Cerebellar cortex (tissue), 1 donor: ENCODE measurements at places on chromosomes 2 and 18.
A peak's percentile ranks its signal among the peaks of the same experiment; 100 is the strongest.

DNA sequence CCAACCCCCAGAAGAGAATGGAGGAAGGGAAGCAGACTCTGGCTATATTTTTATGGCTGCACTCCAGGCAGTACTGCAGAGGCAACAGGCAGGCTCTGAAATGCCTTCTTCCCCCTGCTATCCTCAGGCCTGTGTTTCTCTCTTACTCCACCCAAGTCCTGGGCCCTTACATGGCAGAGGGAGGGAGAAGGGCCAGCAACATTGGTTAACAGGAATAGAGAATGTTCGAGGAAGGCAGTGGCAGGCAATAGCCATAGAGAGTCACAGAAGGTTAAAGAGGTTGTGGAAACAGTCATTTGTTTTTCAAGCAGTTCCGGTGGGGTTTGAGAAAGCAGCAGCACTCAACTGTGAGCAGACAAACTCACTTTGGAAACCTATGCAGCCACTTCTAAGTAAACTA lies 15.1 kb upstream of the DARS1 start:
- DNase-seq = no peak

DNA sequence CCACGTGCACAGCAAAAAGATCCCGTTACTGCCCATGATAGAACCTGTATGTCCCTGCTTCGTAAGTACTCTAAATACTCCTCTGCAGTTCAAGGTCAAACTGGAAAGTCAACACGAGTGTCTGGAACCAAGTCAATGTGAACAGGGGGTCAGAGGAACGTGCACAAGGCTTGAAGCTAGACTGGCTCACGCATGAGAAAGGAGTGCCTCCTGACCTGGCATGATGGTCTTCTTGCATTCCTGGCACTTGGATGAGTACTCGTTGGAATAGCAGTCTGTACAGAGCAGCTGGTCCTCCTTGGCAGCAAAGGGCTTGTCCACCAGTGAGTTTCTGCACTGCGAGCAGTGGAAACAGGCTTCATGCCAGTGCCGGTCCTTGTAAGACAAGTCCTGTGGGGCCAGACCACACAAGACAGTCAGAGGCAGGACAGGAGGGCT lies 25.5 kb downstream of the FHL2 start:
- DNase-seq = peak; percentile 93

- DNase-seq = no peak
These were observed 93.0 kb downstream of the DPP4 start for GRCh38 chr2:161980976-161981375.

DNA sequence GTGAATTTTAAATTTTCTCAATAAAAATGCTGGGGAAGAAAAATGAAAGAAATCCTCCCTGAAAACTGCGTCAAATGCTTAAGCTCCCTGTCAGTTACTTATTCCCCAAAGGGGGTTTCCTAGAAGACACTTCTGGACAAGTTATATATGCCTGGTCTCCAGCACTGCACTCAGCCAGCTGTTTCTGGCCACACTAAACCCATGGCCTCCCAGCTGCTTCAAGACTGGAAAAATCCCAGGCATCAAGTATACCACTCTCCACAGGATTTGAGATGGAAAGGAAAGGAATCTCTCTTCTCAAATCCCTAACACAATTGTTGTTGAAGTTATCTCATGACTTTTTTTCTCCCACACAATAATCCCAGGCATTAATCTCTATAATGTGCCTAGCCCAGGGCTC lies 245.7 kb downstream of the NBAS start:
- DNase-seq = no peak

DNA sequence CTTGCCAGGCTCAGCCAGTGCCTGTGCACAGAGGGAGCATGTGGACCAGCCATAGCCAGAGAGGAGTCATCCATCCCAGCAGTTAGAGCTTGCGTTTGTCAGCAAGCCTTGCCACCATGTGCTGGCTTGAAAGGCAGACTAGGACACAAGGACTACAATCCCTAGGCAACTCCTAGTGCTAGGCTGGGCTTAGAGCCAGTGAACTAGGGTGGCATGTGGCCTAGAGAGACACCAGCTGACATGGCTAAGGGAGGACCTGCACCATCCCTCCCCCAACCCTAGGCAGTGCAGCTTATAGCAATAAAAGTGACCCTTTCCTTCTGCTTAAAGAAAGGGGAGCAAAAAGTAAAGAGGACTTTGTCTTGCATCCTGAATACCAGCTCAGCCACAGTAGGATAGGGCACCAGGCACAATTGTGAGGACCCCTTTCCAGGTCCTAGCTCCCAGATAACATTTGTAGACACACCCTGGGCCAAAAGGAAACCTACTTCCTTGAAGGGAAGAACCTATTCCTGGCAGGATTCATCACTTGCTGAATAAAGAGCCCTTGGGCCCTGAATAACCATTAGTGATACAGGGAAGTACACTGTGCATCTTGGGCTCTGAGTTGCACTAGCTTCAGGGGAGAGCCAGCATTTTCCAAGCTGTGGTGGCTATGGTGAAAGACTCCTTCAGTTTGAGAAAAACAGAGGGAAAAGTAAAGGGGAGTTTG lies 38.7 kb upstream of the UXS1 start:
- DNase-seq = peak; percentile 5

GRCh38 chr2:165497659-165498317 lies 28.3 kb downstream of the CSRNP3 start:
- no peak for DNase-seq

DNA sequence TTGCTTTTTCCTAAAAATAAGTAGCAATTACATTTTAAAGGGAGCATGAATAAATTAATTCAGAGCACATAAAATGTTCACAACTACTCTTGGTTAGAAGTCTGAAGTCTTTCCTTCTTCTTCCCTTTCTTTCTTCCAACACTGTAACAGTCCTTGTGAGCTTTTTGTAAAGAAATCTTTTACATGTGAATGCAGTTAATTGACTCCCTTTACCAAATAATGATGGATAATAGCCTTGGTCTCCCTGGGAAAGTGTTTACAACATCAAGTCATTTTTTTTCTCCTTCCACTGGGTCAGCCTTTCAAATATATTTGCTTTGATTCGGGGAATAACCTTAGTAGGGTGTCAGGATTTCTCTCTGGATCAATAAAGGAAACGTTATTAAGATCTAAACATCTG lies 39.1 kb downstream of the CALCRL start:
- no peak for DNase-seq

DNA sequence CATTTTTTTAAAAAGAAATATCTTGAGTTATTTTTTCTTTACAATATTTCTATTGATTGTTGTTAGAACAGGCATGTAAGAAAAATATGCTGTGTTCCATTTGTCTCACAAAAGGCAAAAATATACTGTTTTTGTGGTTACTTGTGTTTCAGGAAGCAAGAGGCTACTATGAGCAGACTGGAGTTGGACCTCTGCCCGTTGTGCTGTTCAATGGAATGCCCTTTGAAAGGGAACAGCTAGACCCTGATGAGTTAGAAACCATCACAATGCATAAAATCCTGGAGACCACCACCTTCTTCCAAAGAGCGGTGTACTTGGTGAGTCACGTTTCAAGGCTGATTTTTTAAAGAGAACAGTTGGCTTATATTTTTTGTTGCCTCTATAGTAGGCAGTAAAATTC lies 54.7 kb downstream of the UGGT1 start:
- DNase-seq = no peak

DNA sequence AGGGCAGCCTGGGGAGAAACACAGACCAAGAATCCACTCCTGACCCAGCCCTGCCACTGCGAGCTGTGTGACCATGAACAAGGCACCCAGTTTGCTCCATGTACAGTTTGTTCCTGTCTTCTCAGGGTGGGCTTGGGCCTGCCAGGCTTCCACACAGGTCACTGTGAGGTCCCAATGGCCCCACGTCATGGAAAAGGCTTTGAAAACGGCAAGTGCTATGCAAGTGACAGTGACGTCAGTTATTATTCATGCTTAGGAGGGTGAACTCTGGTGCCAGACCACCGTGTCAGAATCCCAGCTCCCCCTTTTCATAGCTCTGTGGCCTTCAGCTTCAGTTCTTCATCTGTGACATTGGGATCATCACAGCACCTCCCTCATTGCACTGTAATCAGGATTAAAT lies 87.1 kb downstream of the TNS1 start:
- no peak for DNase-seq

- DNase-seq = no peak
These were observed 23.9 kb downstream of the PECR start for GRCh38 chr2:216057688-216058193.

- DNase-seq = no peak
These were observed 126.6 kb upstream of the SEC11C start for GRCh38 chr18:59012815-59013705.

DNA sequence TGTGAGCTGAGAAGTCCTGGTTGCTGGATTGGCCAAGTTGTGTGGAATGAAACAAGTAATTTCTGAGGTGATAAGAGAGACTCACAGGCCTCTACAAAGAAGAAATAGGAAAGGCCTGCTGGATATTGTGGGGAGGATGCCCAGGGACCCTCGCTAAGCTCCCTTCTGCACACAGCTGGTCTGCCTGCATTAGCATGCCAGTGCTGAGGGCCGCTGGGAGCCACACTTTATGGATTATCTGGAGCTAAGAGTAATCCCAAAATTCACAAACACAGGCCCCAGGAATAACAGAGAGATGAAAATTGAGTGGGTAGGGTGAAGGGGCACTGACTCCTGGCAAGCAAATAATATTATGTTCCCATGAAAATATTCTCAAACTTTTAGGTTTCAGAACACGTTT lies 114.9 kb upstream of the SIX3 start:
- DNase-seq = no peak

DNA sequence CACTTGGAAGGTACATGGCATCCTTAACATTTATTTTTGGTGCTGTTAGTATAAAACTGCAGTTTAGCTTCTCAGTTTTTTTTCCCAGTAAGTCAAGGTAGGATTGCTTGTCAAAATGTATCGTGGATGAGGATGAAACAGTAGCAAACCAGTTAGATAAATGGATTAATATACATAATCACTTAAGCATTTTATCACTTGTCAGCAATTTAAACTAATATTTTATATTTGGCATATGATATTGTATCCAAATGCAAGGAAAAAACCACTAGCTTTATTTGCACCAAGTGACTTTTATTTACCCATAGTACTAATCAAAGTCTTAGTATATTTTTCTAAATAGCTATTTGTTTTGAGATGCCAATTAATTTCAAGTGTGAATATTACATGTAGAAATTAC lies 137.7 kb upstream of the XIRP2 start:
- no peak for DNase-seq

- peak; percentile 49 for DNase-seq
These were observed 10.3 kb upstream of the FTCDNL1 start for GRCh38 chr2:199861132-199861774.

DNA sequence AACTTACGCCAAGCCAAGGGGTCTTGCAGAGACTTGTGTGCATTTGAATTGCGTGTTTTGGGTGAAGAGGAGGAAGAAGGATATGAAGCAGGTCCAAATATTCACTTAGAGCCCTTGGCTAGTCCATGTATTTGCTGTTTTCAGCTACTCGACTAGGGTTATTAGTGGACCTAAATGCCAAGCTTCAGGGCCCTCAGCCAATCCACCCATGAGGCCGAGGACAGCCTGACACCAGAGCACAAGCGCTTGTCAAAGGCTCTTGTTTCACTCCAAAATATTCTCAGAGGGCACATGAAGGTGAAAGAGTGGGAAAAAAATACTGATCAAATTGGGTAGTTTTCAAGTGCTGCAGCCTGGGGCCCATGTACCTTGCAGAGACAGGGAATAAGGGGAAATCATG lies 174.8 kb upstream of the ACAA2 start:
- DNase-seq = peak; percentile 48

DNA sequence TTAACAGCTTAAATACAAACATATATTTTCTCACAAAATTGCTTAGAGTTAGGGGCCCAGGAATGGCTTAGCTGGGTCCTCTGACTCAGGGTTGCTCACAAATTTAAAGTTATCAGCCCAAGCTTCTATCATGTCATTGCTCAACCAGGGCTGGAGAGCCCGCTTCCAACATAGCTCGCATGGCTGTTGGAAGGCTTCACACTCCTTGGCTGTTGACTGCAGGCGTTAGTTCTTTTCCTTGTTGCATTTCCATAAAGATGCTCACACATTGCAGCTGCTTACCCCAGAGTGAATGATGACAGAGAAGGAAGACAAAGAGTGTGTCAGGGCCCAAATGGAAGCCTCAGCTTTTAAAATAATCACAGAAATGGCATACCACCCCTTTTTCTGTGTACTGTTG lies 62.9 kb upstream of the TFPI start:
- DNase-seq = no peak

GRCh38 chr2:52429171-52429570 lies 1338.4 kb upstream of the CHAC2 start:
- DNase-seq = no peak

GRCh38 chr18:79754022-79754761 lies 43.5 kb upstream of the KCNG2 start:
- no peak for DNase-seq

- DNase-seq = no peak
These were observed 7.8 kb downstream of the ACMSD start for GRCh38 chr2:134846213-134846612.

- DNase-seq = no peak
These were observed 5.7 kb downstream of the OTX1 start for GRCh38 chr2:63056107-63057050.

DNA sequence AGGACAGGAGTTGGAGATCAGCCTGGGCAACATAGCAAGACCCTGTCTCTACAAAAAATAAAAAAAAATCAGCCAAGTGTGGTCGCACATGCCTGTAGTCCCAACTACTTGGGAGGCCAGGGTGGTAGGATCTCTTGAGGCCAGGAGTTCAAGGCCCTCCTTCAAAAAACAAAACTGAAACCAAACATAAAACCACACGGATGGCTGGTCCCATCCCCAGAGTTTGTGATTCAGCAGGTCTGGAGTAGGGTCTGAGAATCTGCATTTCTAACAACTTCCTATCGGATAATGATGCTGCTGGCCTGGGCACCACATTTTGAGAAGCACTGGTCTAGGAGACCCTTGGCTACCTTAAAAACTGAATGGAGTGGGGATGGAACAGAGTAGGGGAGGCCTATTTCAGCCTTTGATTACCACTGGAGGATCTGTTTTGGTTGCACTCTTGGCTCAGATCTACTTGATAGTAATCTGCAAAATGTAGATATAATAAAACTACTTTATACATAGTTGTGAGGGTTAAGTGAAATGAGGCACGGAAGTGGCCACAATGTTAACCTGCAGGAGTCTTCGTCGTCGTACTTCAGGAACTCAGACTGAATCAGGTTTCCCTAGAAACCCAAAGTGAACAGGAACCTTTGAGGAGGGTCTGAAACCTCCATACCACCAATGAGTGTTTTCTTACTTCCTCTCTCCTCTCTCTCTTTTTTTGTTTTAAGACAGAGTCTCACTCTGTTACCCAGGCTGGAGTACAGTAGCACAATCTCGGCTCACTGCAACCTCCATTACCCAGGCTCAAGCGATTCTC lies 25.5 kb upstream of the NFE2L2 start:
- no peak for DNase-seq

DNA sequence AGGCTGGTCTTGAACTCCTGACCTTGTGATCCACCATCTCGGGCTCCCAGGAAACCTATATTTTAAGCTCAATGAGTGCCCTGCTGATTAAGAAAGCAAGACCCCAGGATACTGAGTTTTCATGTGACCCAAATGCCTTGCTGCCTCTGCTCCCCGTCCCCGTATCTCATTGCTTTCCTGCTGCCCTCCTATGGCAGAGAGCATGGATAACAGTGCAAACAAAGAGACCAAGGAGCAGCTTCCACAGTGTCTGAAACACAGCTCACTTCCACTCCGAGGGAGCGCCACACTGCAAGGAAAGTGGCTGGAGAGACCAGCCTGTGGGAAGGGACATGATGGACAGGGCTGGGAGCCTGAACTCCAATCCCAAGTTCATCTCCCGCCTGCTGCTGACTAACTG lies 246.8 kb downstream of the TMEM182 start:
- no peak for DNase-seq
